ENCODE measurements at places on chromosomes 7 and 10. TPM values are rescaled to one million over a fixed set of nuclear protein-coding genes. Genes with fewer than 3 reads are reported as not detected.

The SRRM3 gene
- 0.53 TPM for total RNA-seq

The SMO gene
- total RNA-seq = 18.5 TPM

The TET1 gene
- total RNA-seq = 1.4 TPM

The RABGEF1 gene
- total RNA-seq = 25.6 TPM

The KCP gene
- 0.94 TPM for total RNA-seq

The ACTL6B gene
- total RNA-seq = not detected

The VSTM2A gene
- not detected for total RNA-seq

The KCNMA1 gene
- total RNA-seq = 9.8 TPM

The MOGAT3 gene
- total RNA-seq = not detected

The LRWD1 gene
- total RNA-seq = 15.2 TPM

The TEX36 gene
- total RNA-seq = not detected

The ACHE gene
- total RNA-seq = not detected

The METTL2B gene
- 30.6 TPM for total RNA-seq

The TFR2 gene
- under 0.01 TPM for total RNA-seq

The NODAL gene
- total RNA-seq = not detected

The ZNF248 gene
- 7.1 TPM for total RNA-seq

The ZSCAN21 gene
- total RNA-seq = 8.2 TPM

The SPDYE5 gene
- total RNA-seq = 0.12 TPM

The XRCC2 gene
- total RNA-seq = 0.75 TPM

The AGR3 gene
- total RNA-seq = not detected

The ZNF22 gene
- total RNA-seq = 3.3 TPM

The DENND2A gene
- 0.75 TPM for total RNA-seq

The PRKCQ gene
- under 0.01 TPM for total RNA-seq

The TFPI2 gene
- 166 TPM for total RNA-seq

The ANKRD1 gene
- 1.5 TPM for total RNA-seq

The TSPAN33 gene
- 0.12 TPM for total RNA-seq

The GRM8 gene
- not detected for total RNA-seq

The ADIRF gene
- total RNA-seq = 184 TPM

The CYP3A5 gene
- total RNA-seq = not detected

The IGF2BP3 gene
- 40.6 TPM for total RNA-seq

The ST8SIA6 gene
- 0.15 TPM for total RNA-seq

The GRID2IP gene
- total RNA-seq = not detected

The MRC1 gene
- not detected for total RNA-seq

The AKR1C2 gene
- total RNA-seq = 13.3 TPM

The CYP26C1 gene
- 0.23 TPM for total RNA-seq

The GNGT1 gene
- not detected for total RNA-seq

The ZNF282 gene
- total RNA-seq = 17.3 TPM
